ENCODE measurements at places on chromosomes 11 and 22.

- no peak for DNase-seq
Observed at GRCh38 chr11:69157156-69157821, 1.6 kb downstream of the SMIM38 start.

- DNase-seq = peak; percentile 51
Observed at GRCh38 chr11:120334894-120335462, 1.2 kb upstream of the ARHGEF12 start.

GRCh38 chr11:99814738-99815137 is 794.0 kb downstream of the CNTN5 start:
- no peak for DNase-seq

- peak; percentile 57 for DNase-seq
Observed at GRCh38 chr11:64553554-64554201, 37.3 kb upstream of the SLC22A12 start.

DNA sequence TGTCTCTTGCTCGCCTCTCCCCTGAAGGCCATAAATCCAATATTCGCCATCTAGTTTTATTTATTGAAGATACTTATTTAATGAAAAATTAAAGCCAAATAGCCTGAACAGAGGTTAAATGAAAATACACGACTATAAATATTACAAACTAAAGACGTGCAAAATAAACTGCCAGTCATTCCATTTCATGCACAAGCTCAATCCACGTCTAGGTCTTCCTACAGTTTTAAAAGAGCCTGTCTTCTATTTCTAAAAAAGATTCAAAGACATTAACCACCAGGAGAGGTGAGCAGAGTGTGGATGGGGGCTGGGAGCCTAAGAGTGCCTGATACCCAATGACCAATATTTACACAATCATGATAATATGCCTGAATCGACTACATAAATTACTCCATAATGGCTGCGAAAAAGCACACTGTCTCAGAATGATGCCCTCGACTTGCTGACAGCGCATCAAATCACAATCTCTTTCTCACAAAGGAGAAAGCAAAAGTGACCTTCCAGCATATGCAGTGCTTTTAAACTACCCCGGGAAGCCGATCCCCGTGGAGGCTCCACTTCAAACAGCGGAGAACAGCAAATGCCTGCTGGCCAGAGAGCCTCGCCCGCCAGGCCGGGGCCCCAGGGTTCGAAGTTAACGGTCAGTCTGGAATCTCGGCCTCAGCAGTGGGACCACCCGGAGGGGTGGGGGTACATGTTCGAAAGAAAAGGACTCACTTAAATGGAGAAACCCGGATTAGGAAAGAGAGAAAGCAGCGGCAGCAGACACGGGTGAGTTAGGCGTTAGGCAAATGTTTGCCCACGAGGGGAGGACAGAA is 1.7 kb downstream of the FCHSD2 start:
- DNase-seq = peak; percentile 11

- DNase-seq = peak; percentile 40
Observed at GRCh38 chr11:86672007-86672621, at the start of gene ME3. ME3 (minus strand) TSS chr11:86672616.

GRCh38 chr11:48109046-48109666 is 107.5 kb upstream of the OR4B1 start:
- no peak for DNase-seq

DNA sequence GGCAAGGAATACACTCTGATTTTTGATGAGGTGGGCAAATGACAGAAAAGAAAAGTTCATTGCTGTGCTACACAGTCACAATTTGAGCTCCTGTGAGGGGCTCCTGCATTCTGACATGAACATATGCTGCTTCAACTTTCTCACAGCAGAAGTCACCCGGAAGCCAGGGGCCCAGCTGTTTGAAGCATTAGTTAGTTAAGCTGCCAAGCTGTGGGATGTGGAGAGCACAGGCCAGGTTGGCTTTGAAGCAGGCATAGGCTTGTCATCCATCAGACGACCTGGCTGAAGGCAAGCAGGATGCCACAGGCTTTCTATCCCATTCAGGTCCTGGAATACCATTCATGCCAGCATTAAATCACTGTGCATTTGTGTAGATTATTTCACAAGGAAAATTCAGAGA is 63.1 kb downstream of the MTNR1B start:
- no peak for DNase-seq

- no peak for DNase-seq
Observed at GRCh38 chr11:125662689-125663088, 18.0 kb downstream of the ACRV1 start.

DNA sequence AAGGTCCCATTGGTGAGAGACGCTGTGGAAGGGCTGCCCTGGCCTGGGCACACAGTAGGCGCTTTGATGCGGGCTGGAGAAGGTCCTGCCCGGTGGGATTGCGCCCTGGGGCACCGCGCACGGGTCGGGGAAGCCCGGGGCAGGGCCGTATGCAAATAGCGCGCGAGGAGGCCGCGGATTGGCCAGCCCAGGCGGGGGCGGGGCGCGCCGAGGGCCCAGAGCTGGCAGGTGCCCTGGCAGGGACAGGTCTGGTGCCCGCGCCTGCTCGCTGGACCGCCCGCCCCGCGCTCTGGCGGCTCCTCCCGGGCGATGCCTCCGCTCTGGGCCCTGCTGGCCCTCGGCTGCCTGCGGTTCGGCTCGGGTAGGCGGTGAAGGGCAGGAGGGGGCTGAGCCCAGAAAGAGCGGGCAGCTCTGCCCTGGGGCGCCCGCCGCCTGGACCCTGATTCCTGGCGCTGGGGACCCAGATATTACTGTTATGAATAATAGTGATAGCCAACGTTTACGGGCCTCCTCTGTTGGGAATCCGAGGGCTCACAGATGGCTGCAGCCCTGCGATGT is at the start of gene UPK3A:
UPK3A (plus strand) TSS at position 245 of the 558 bp plus-strand sequence; CDS start at position 310, 65 bp downstream.
- peak; percentile 64 for DNase-seq

- DNase-seq = no peak
Observed at GRCh38 chr11:73342633-73343032, 33.6 kb upstream of the RELT start.

GRCh38 chr11:106176817-106177216 is 99.4 kb downstream of the AASDHPPT start:
- DNase-seq = no peak

GRCh38 chr22:46136486-46137217 is 13.7 kb upstream of the PPARA start:
- no peak for DNase-seq

DNA sequence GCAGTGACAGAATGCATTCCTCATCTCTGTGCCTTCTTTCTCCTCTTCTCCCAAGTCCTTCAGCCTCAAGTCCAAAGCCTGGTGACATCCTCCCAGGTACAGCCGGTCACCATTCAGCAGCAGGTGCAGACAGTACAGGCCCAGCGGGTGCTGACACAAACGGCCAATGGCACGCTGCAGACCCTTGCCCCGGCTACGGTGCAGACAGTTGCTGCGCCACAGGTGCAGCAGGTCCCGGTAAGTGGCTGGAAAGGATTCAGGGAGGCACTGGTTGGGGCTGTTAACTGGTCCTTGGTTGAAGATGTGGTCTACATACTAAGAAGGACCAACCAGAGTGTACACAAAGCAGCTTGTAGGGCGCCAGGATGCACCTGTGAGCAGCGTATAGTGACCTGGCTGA is 35.7 kb downstream of the SREBF2 start:
- no peak for DNase-seq

DNA sequence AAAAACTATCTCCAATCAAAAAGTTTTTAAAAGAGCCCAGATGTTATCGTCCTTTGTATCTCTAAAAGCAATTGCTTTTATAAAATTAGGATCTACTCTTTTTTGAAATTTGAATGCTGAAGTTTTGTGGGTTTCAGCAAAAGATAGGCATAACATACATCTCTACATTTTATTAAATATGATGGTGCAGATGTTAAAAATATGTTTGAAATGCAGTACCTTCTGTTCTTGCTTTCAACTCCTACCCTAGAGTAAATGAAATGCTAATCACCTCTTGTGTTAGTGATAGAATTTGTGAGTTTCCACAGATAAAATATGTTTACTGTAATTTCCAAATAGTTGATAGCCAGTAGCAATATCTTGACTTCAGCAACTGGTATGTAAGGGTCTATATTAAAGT is 95.7 kb upstream of the VPREB1 start:
- no peak for DNase-seq

GRCh38 chr11:132037467-132037862 is 667.0 kb downstream of the NTM start:
- no peak for DNase-seq

GRCh38 chr11:110720431-110721275 is 8.4 kb upstream of the ARHGAP20 start:
- no peak for DNase-seq

DNA sequence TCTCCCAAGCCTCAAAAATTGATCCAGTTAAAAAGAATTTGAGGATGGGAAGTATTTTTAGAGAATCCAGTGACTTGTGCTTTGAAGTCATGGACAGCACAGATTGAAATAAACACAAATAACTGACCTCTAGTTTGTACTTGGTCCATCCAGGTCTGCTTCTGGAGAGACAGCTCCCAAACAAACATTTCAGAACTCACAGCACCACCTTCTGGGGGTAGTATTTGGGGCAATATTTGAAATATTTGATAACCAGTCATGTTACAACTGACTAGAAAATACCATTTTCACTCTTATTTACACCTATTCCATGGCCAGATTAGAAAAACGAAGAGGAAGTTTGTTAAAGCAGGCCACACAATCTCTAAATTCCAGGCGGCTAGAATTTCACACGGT is 56.2 kb downstream of the CTSC start:
- no peak for DNase-seq

GRCh38 chr11:86790867-86791849 is 9.2 kb upstream of the PRSS23 start:
- DNase-seq = no peak

All from activated naive CD4-positive, alpha-beta T cell treated with Interleukin-2 at 50 U/mL for 16 hours (primary cell).